ENCODE measurements at places on chromosomes 3 and 15.
A peak's percentile ranks its signal among the peaks of the same experiment; 100 is the strongest.

DNA sequence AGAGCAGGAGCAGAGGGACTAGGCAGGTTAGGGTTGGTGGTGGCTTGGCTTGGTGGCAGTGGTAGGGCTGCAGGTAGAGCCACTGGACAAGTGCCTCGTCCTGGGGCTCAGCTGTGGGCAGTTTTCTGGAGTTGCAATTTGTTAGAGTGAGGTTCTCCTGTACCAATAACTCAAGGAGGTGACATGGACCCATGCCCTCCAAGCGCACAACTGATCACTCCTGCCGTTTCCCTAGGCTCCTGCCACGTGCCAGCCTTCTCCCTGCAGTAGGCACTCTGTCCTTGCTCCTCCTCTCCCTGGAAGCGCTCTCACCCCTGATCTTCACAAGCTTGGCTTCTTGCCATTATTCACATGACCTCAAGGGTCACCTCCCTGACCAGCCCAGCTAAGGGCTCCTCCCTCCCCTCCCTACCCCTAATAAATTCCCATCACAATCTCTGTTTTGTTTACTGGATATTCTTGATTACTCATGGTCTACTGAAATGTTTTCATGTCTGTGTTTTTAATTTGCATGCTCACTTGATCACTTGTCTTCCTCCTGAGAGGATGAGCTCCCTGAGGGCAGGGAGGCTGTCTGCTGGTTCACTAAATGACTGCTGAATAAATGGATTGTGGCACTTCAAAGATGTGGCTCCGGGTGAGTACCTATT lies 3.3 kb downstream of the WNT7A start:
- DNase-seq, result no peak

DNA sequence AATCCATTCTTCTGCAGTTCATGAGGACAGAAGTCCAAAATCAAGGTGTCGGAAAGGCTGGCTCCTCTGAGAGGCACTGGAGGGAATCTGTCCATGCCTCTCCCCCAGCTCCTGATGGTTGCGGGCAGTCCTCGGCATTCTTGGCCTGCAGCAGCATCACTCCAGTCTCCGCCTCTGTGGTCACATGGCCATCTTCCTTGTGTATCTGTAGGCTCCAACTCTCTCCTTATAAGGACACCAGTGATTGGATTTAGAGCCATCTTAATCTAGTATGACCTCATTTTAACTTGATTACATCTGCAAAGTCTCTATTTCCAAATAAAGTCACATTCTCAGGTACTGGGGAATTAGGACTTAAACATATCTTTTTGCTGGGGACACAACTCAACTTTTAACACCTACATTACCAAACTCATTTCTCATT lies 56.0 kb upstream of the FLNB start:
- no peak for DNase-seq

DNA sequence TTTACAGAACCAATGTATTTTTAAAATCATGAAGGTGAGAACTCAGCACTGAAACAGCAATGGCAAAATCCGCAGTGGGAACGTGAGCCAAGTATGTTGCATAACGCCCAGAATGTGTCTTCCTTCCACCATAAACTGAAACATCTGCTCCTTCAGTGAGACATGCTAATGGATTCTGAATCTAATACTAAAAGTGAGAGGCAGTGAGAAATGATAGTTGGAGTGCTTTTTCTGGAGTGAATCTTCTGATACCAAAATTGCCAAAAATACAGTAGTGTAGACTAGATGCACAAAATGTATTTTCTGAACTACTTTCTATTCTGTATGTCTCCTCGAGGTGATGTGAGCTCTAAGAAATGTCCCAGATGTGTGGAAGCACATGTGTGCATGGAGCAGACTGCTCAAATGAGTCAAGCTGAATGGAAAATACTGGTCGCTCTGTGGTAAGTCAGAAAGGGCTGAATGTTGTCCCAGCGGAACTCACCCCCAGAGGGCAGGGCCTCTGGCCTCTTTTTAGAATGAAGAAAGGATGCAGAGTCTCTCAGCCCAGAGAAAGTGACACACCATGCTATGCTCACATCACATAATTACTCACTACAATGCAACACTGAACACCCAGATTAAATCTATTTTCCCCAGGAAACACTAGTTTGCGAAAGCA lies 73.0 kb downstream of the ATP10A start:
- DNase-seq, result peak; percentile 9

GRCh38 chr3:62142331-62143085 lies 230.8 kb downstream of the FEZF2 start:
- DNase-seq, result no peak

- DNase-seq, result no peak
Observed at GRCh38 chr3:122520861-122521260, 6.1 kb upstream of the KPNA1 start.

GRCh38 chr3:133956982-133957381 lies 61.3 kb upstream of the RAB6B start:
- no peak for DNase-seq

GRCh38 chr3:188229177-188229576 lies 75.2 kb downstream of the LPP start:
- DNase-seq, result no peak

DNA sequence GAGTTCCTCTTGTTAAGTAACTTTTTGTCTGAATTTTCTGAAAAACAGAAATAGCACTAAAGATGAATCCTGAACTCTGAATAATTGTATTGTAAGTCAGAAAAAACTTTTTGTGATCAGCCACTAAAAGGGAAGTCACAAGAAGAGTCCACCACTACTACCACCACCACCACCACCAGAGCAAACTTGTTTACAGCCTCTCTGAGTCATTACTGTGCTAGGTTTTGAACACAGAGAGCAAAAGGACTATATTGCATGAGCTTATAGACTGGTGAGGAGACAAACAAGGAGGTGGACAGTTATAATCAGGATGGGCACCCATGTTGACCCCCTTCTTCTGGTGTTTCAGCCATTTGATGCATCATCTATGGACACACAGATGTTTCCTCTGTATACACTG lies 141.7 kb downstream of the IL5RA start:
- no peak for DNase-seq

DNA sequence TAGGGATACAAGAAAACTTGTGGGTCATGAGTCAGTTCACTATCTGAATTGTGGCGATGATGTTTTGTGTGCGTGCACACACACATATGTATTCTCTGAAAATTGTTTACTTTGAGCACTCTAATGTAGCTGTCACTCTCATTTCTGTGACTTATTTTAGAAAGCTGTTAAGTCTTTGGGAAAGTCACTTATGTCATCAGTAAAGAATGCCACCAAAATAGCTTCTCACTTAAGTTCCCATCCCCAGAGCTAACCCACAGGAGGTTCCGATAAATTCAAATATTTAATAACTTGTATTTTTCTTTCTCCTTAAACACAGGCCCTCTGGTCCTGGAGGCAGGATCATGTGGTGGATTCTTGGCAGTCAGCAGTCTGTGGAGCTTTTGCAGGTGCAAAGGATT lies 138.3 kb downstream of the LRIG1 start:
- DNase-seq, result no peak

GRCh38 chr3:52796411-52796810 lies 1.8 kb downstream of the ITIH3 start:
- no peak for DNase-seq

- DNase-seq, result no peak
Observed at GRCh38 chr3:131636266-131636775, 133.6 kb upstream of the MRPL3 start.

DNA sequence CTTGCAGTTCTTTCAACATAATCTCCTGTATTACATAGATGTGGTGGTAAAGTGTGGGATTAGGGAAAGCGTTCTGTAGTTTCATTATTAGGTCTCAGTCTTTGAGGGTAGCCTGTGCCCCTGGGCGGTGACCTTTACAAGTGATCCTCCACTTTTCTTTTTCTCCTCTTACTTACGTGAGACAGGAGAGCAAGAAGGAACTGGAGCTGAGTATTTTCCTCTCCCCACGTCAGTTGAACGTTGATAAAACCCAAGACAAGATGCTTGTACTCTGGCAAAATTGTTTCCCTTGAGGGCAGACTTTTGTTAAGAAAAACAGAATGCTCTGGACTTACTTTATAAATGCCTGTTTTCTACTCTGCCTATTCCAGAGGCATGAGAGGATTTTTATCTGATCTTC lies 378.7 kb downstream of the ZNF385D start:
- no peak for DNase-seq

DNA sequence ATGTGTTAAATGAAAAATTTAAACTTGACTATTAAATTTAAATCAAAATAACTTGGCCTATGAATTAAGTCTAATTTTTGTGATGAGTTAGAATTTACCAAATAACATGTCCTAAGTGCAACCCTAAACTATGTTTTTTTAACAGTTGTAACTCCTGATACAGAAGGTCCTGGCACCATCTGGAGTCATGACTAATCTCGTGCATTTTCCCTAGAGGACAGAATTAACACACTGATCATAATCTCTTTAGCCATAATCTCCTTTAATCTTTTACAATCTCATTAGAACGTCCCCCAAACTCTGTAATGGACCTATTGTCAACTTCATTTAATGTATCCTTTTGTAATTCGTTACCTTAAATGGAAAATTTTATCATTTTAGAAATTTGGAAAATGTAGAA lies 100.6 kb downstream of the SUCNR1 start:
- no peak for DNase-seq

DNA sequence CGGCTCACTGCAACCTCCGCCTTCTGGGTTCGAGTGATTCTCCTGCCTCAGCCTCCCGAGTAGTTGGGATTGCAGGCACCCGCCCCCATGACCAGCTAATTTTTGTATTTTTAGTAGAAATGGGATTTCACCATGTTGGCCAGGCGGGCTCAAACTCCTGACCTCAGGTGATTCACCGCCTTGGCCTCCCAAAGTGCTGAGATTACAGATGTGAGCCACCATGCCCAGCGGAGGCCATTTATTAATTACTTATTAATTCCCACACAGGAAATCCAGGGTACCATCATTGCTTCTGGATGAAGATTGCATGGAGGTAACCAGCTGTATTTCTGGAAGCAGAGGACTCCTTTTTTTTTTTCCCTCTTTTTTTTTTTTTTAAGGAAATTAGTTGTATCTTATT lies 37.8 kb downstream of the MAP4 start:
- DNase-seq, result no peak

DNA sequence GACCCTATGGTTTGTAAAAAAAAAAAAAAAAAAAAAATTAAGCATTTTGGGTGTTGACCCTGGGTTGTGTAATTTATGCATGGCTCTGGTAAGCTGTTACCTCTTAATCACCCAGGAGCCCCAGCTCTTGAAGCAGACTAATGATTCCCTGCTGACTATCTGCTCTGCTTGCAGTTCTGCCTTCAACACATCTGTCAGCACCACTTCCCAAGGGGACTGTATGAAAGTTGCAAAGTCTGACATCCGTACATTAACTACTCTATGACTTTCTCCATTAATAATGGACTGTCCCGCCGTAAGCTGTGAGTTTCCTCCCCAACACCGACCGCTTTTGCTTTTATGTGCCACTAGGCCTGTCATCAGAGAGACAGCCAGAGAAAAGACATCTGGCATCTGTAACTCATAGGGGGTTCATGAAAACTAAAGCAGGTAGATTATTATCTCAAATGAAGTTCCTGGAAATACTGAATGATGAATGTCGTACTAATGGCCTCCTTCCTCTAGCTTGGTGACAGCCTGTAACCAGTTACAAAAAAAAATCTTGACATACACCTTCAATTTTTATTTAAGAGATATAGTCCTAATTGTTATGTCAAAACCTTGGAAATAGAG lies 271.5 kb downstream of the IL5RA start:
- DNase-seq, result no peak

DNA sequence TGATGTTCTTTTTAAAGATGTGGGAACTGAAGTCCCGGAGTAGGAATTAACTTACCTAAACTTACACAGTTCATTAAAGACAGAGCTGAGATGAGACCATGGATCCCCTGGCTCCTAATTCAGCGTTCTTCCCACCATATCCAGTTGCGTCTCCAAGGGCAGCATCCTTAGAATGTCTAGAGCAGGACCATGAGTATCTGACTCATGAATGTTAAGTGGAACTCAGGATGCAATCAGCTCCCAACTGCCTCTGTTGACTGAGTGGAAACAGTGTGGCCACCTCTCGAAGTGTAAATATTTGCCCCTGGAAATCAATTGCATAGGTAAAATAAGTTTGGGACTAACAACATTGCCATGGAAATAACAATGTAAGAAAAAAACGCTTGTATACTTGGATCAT lies 2.5 kb downstream of the SNTN start:
- DNase-seq, result no peak

DNA sequence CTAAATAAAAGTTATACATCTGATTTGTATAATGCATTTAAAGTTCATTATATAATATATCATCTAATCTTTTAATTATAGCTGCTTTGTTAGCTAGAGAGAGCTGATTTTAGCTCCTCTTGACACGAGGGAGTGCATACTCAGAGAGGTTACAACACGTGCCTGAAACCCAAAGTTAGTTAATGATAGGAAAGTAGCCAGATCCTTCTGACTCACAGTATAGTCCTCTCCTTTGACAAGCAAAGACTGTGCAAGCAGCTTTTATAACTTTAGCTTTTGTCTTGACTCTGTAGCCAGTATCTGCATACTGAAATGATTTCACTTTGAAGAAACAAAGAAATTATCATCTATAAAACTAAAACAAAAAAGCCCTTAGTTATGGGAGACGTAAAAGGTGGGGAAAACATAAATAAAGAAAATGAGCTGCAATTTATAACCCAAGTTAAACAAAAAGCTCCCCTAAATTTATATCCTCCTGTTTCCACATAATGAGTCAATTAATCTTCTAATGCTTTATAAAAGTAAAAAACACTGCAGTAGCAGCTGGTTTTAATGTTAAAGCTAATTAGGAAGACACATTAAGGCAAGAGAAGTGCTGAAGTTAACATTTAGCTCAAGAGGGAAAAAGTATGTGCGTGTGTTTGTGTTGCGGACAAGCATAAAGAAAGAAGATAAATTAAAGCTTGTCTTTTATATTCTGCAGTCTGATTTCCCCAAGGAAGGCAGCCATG lies 13.1 kb downstream of the GABRR3 start:
- no peak for DNase-seq

GRCh38 chr3:3806856-3807255 lies 7.6 kb downstream of the LRRN1 start:
- no peak for DNase-seq

DNA sequence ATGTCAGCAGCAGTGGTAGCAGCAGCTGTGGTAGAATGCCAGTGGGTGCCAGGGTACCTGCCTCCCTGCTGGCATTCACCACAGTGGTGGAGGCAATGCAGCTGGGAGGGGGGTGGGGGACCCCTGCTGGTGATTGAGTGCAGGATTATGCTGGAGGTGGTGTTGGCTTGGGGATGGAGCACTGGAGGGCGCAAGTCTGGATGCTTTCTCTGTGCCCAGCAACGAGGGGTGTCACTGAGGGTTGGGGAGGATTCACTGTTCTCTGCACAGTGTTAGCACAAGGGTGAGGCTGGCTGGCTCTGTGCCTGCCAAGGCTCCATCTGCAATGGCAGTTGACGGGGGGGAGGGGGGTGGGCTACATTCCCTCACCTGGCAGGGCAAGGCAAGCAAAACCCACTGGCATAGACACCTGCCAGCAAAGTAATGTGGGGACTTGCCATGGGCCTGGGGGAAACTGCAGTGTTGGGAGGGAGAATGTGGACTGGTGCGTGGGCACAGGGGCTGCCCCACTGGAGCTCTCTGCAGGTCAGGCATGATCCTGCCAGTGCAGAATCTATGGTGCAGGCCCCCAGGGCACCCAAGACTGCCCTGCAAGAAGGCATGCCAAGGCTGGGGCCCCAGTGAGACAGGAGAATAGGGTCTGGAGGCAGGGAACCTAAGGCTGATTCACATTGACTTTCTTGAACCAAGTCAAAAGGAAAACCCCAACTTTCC lies 64.3 kb downstream of the MINDY4B start:
- no peak for DNase-seq

GRCh38 chr3:8773941-8774542 lies 4.6 kb upstream of the OXTR start:
- no peak for DNase-seq

All from stimulated activated CD8-positive, alpha-beta memory T cell treated with anti-CD3 and anti-CD28 coated beads, Interleukin-7, amount 100 ng/mL, for 24 hours (primary cell).